GM12892 (cell line): ENCODE measurements at places on chromosomes 12 and 14.

DNA sequence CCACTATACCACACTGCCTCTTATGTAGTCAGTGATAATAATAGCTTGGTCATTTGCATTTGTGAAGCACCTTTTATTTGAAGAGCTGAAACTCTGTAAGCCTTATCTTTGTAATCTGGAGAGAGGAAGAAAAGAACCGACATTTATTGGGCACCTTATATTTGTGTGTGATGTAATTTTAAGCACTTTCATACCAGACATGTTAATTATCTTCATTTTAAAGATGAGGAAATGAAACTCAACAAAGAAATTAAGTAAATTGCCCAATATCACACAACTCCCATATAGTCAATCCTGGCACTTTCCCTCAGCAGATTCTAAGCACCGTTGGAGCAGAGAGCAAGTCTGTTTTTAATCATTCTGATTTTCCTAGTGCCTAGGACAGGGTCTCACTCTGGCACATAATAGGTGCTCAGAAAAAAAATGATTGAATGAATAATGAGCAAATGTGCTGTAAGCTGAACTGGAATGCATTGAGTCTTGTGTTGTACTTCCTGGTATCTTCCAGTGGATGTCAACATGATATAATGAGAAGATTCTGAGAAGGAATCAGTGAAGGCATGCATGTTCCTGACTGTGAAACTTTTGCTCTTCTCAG is 418.9 kb downstream of the ZFP36L1 start:
- no peak for DNase-seq

- DNase-seq, result no peak
These were observed 51.3 kb upstream of the PLBD1 start for GRCh38 chr12:14618983-14619382.

- DNase-seq, result no peak
These were observed 6.5 kb upstream of the LGMN start for GRCh38 chr14:92754966-92755365.

GRCh38 chr12:9810671-9811070 is 16.6 kb upstream of the KLRF1 start:
- no peak for DNase-seq

DNA sequence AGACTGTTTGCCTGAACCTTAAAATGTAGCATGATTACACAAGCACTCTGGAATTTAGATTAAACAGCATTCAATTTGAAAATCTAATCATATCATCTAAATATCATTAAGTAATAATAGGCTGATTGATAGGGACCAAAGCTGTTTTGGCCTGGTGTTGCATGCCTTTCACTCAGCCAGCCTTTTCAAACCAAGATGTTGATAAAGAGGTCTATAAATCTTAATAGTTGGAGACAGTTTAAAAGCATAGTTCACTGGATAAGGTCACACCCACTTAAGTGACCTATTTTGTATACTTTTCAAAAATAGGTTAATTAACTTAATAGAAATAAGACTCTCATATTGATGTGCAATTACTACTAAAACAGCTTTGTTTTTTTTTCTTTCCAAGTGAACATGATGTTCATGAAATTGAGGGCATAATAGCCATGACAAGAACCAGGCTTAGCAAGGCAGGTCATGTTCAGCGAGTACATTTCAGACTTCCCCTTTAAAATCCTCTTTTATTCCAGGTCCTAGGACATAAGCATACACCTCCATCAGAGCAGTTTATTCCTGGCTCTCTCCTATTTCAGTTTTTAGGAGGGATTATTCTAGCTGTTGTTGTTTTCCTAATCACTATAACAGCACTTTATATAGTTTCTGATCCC is 349.0 kb downstream of the RAD51B start:
- no peak for DNase-seq

GRCh38 chr14:65156568-65157366 is 54.5 kb upstream of the MAX start:
- DNase-seq, result peak; percentile 52

GRCh38 chr12:113641426-113642030 is 169.9 kb upstream of the LHX5 start:
- no peak for DNase-seq

- no peak for DNase-seq
These were observed 33.5 kb downstream of the NIN start for GRCh38 chr14:50797250-50798047.

DNA sequence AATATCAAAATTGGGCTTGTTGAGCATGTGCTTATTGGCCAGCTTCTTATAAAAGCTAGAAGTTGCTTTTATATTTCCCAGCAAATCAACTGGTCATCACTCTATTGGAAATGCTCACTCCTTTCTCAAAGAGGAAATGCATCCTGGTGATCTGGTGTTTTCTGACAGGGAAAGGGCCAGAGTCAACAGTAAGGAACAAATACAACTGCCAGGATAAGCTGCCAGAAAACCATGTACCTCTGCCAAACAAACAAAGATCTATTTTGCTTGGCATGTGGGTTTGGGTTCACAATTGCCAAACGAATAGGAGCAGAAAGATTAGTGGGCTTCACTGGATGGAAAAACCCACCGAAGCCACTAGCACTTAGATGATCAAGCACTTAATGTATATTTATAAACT is 126.9 kb upstream of the PDZRN4 start:
- DNase-seq, result no peak

- no peak for DNase-seq
These were observed 7.5 kb upstream of the CDCA4 start for GRCh38 chr14:105028251-105028927.

DNA sequence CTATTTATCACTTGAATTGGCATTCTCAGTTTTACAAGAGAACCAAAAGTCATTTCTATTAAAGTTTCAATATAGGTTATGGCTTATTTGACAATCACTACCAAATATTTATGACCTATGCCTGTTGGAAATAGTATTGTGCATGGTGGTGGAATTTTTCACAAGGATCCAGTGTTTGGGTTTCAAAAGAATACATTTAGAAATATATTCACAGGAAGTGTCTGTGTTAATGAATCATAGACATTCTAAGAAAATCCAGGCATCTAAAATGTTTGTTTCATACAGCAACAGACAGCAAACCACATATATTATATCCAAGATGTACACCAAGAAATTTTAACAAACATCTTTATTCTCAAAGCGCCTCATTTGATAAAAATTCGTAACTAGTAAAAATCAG is 92.7 kb downstream of the MED13L start:
- DNase-seq, result no peak

DNA sequence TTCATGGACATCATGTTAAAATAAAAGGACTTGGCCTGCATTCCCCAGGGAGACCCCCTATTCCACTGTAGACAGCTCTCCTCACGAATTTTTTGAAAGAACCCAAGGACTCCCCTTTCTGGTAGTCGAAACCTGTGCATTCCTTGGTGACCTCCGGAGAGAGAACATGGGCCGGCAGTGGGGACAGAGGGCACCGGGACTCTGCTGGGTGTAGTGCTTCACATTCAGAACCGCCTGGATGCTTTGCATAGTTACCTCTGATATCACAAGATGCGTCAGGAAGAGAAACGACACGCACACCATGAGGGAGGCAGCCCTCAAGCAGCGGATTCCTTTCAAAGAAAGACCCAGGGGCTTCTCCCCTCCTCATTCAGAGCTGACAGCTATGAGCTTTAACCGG is 9.7 kb downstream of the CKAP4 start:
- no peak for DNase-seq

DNA sequence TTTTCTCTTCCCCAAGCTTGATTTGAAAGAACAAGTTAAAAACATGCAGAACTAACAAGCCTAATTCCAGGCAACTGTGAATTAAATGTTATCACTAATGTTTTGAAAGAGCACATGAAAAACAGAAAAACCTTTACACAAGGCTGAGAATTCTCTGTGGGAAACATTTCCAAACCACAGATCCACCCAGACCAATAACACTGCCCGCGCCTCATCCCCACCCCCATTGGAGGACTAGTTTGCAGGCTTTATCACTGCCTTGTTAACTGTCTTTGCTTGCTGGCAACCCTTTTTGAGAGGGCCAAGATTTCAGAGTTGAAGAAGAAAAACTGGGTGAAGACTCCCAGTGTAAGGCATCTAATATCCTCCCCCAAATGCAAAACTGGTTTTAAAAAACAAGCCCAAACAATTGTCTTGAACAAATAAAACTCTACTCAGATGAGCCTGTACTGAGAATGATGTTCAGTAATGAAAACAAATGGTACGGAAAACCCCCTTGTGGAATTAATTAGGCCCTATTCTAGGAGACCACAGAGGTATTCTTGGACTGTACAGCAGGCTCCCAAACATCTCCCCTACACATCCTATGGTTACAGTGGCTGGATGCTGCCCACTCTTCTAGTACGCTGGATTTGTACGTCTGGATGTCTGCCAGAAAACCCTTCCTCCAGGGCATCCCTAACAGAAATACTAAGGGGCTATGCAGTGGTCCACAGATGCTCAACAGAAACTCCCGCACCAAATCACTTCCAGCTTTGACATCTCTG is 5.8 kb downstream of the MAX start:
- no peak for DNase-seq

DNA sequence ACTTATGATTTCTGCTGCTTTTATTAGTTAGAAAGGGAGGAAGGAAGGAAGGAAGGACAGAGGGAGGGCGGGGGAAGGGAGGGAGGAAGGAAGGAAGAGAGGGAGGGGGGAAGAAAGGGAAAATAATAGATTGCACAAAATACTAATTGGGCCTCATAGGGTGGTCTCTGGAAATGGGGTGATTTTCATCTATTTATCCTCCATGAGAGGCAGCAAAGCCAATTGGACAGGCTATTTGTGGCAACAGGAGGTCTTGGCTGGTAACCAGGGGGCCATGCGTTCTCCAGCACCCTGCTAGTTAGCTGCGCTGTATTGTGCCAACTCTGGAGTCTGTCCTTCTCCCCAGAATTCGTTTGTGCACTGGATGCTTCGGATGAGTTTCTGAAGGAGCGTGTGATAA is 24.1 kb upstream of the PAPOLA start:
- DNase-seq, result no peak

GRCh38 chr12:10207136-10207535 is 5.5 kb upstream of the GABARAPL1 start:
- no peak for DNase-seq

GRCh38 chr14:50677527-50678063 is 9.5 kb upstream of the SAV1 start:
- DNase-seq, result no peak

DNA sequence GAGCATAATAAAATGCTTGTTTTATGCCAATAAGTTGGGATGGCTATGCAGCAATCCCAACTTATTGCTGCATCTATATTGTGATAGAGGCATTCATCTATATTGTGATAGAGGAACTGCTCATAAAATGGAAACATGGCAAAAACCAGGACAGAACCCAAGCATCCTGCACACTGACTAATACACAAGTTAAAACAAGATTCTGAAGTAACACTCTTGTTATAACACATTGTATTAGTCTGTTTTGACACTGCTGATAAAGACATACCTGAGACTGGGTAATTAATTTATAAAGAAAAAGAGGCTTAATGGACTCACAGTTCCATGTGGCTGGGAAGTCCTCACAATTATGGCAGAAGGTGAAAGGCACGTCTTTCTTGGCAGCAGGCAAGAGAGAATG is 36.8 kb downstream of the KCNK10 start:
- DNase-seq, result no peak

DNA sequence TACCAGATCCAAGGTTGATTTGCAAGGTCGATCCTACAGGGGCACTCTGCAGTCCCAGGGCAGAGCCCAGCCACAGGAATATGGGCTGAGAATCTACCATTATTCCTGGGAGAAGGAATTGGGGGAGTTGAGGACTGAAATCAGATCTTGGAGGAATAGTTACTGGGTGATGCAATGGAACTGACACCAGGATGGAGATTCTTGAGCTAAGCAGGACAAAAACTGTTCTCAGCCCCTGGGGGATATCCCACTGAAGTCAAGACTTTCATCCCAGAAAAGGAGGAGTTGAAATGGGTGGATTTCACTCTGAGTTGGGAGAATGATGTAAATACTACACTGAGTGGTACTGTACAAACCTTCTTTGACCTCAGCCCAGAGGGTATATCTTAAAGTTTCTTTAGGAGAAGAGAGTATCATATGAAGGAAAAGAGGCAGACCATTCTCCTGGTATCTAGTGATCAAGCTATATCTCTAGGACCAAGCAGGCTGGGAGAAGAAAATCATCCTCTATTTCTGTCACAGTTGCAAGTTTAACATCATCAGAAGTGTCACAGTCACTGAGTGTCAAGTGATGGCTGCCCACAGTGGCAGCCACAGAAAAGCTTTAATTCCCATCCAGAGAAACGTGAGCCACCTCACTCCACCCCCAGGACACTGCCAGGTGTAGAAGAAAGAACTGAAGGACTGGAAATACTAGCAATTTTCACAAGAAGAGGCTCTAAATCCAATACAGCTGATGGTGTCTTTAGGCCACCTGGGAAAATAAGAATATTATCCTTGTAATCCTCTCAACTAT is 181.9 kb downstream of the NUAK1 start:
- DNase-seq, result no peak

- no peak for DNase-seq
These were observed 108.2 kb downstream of the PRMT8 start for GRCh38 chr12:3598896-3599860.

DNA sequence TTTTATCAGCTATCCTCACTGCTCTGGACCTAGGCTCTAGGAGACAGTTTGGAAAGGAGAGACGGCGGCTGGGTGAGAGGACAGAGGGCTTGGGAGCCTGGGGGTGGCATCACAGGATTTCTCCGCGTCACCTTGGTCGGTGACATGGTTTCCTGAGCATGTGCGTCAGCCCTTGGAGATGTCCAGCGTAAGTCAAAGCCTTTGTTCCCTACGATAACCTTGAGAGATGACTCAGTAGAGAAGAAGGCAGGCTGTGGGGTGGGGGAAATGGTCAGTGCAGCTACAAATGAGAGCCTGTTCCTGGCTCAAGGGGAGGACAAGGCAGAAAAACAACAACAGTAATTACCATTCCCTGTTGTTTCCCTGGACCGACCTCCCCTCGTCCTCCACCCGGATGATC is 90.2 kb upstream of the TBX3 start:
- DNase-seq, result no peak
